ENCODE measurements at places on chromosomes 3 and 15. TPM values are rescaled to one million over a fixed set of nuclear protein-coding genes. Genes with fewer than 3 reads are reported as not detected.

- DNase-seq: no peak
- H3K4me1 ChIP-seq: peaks cover 3% of the 10 kb centered on the region
- no peaks in the 10 kb centered on the region for H3K36me3 ChIP-seq
- no peaks in the 10 kb centered on the region for H3K27me3 ChIP-seq
- no peak overlapping the region for H3K4me3 ChIP-seq
Measured at GRCh38 chr3:56878074-56878473, 76.3 kb upstream of the ARHGEF3 start.

DNA sequence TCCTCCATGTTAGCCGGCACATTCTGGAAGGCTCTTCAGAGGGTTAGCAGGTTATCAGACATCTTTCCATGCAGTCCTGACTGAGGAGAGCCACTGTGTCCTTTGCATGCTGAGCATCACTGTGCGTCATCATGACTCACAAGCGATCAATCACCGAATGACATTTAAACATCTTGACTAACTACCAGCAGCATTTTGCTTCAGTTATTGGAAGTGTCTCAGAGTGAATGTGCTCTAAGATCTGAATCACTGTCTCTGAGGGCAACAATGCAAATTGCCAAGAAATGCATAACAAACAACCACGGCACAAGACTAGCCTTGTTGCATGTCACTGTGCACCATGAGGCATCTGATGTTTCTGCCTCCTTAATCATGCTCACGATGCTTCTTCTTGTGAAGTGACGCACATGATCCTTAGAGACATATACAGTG, 18.3 kb upstream of the ATP8B4 start:
- peaks cover 11% of the 10 kb centered on the region for H3K4me1 ChIP-seq
- DNase-seq: no peak
- H3K4me3 ChIP-seq: no peak overlapping the region
- H3K27me3 ChIP-seq: no peaks in the 10 kb centered on the region
- no peak overlapping the region for H3K27ac ChIP-seq

DNA sequence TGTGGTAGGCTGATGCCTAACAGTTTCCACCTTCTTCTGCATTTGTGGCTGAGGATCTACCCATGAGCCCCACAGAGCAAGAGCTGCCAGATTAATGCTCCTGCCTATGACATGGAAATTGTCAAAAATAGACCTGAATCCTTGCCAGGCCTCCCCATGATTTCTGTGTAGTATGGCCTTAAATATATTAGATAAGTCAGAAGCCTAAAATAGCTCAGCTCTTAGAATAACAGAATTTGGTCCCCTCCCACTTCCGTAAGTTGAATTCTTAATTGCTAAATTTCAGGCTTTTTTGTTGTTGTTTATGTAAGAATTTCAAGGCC, 129.0 kb downstream of the SERPINI1 start:
- H3K27ac ChIP-seq: no peak overlapping the region
- no peak overlapping the region for H3K4me3 ChIP-seq
- H3K36me3 ChIP-seq: no peaks in the 10 kb centered on the region
- H3K4me1 ChIP-seq: no peaks in the 10 kb centered on the region

DNA sequence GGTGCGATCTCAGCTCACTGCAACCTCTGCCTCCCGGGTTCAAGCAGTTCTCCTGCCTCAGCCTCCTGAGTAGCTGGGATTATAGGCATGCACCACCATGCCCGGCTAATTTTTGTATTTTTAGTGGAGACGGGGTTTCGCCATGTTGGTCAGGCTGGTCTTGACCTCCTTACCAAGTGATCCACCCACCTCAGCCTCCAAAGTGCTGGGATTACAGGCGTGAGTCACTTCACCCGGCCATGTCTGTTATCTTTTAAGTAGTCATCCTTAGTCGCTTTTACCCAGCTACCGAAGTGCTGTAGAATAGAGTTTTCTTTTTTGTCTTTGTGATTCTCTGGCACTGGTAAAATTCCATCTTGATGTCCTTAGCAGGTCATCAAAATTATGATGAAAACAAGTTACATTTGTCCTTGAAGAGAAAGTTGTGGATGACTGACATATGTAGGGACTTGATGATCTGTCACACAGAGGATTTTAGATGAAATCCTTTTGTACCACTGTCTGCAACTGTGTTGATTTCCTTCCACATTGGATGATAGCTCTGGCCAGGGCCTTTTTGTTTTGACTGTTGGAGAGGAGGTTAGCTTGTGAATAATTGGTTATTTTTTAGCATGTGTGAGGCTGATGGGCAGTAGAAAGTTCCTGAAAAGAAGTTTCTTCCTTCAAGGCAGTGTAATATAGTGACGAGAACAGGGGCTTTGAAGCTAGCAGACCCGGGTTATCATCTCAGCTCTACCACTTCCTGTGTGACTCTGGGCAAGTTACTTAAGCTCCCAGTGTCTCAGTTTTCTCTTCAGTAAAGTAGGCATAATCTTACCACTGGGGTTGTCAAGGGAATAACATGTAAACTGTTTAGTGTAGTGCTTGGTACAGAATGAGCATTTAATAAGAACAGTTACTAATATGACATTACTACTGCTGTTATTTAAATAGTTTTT, 18.8 kb downstream of the ATG7 start:
- H3K27ac ChIP-seq: peak overlapping the region; percentile 96
- H3K36me3 ChIP-seq: peaks cover 3% of the 10 kb centered on the region
- H3K4me3 ChIP-seq: no peak overlapping the region
- H3K4me1 ChIP-seq: peaks cover 53% of the 10 kb centered on the region
- no peak for DNase-seq

DNA sequence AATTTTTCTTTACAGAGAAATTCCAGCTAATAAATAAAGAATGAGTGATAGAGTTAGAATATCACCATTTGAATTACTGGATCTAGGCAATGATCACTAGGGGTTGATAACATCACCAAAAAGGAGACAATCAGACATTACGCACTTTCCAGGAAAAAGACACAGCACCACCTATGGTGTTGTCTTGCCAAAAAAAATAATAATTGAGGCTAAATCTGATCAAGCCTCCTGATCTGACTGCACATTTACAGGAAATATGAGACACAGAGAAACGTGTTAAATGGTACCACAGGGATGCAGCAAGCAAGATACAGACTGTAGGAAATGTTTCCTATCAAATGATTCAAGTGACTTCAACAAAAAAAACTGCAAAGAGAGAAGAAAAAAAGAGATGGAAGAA, 92.8 kb downstream of the EOMES start:
- DNase-seq: no peak
- H3K27me3 ChIP-seq: no peaks in the 10 kb centered on the region
- H3K4me1 ChIP-seq: peaks cover 39% of the 10 kb centered on the region
- no peaks in the 10 kb centered on the region for H3K36me3 ChIP-seq
- H3K4me3 ChIP-seq: no peak overlapping the region

DNA sequence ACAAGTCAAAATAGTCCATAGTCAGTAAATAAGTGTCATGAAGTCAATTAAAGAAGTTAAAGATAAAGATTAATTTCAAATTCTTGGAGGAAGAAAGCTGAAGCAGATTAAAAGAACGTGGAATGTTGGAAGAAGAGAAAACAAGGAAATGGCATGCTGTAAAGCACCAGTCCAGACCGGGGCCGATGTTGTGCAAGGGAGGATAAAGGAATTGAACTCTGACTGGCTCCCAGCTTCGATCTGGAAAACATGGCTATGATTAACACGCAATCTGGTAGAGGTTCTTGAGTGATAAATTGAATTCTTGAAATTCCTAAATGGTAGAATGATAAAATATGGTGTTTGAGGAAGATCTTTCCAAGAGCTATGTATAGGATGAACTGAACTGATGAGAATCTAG, 194.4 kb downstream of the MEIS2 start:
- H3K4me3 ChIP-seq: no peak overlapping the region
- peaks cover 2% of the 10 kb centered on the region for H3K4me1 ChIP-seq
- H3K36me3 ChIP-seq: peaks cover 5% of the 10 kb centered on the region
- H3K27ac ChIP-seq: no peak overlapping the region
- no peak for DNase-seq

GRCh38 chr3:123412811-123413604, 35.9 kb downstream of the ADCY5 start:
- H3K4me1 ChIP-seq: peaks cover 23% of the 10 kb centered on the region
- H3K4me3 ChIP-seq: no peak overlapping the region
- no peak for DNase-seq
- peaks cover 13% of the 10 kb centered on the region for H3K27me3 ChIP-seq
- H3K27ac ChIP-seq: peak overlapping the region; percentile 54

GRCh38 chr3:150292891-150293290, 115.2 kb upstream of the TSC22D2 start:
- H3K27me3 ChIP-seq: no peaks in the 10 kb centered on the region
- H3K4me1 ChIP-seq: peaks cover 41% of the 10 kb centered on the region
- no peak overlapping the region for H3K27ac ChIP-seq
- no peak for DNase-seq

GRCh38 chr15:41079717-41080116, 36.4 kb downstream of the INO80 start:
- H3K27me3 ChIP-seq: no peaks in the 10 kb centered on the region
- H3K4me3 ChIP-seq: no peak overlapping the region
- H3K4me1 ChIP-seq: no peaks in the 10 kb centered on the region
- H3K27ac ChIP-seq: no peak overlapping the region
- DNase-seq: no peak

DNA sequence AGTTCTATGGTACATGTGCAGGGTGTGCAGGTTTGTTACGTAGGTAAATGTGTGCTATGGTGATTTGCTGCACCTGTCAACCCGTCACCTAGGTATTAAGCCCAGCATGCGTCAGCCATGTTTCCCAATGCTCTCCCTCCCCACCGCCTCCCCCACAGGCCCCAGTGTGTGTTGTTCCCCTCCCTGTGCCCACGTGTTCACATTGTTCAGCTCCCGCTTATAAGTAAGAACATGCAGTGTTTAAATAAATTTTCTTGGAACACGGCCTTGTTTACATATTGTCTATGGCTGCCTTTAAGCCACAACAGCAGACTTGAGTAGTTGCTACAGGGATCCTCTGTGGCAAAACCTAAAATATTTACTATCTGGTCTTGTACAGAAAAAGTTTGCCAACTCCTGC, 41.3 kb upstream of the CORO2B start:
- H3K4me3 ChIP-seq: no peak overlapping the region
- H3K4me1 ChIP-seq: peaks cover 28% of the 10 kb centered on the region
- peaks cover 20% of the 10 kb centered on the region for H3K36me3 ChIP-seq
- no peak for DNase-seq
- H3K27ac ChIP-seq: peak overlapping the region; percentile 90

- H3K27ac ChIP-seq: no peak overlapping the region
- H3K36me3 ChIP-seq: no peaks in the 10 kb centered on the region
- no peak for DNase-seq
- H3K27me3 ChIP-seq: peaks cover 18% of the 10 kb centered on the region
Measured at GRCh38 chr3:161644891-161645635, 148.5 kb downstream of the OTOL1 start.

DNA sequence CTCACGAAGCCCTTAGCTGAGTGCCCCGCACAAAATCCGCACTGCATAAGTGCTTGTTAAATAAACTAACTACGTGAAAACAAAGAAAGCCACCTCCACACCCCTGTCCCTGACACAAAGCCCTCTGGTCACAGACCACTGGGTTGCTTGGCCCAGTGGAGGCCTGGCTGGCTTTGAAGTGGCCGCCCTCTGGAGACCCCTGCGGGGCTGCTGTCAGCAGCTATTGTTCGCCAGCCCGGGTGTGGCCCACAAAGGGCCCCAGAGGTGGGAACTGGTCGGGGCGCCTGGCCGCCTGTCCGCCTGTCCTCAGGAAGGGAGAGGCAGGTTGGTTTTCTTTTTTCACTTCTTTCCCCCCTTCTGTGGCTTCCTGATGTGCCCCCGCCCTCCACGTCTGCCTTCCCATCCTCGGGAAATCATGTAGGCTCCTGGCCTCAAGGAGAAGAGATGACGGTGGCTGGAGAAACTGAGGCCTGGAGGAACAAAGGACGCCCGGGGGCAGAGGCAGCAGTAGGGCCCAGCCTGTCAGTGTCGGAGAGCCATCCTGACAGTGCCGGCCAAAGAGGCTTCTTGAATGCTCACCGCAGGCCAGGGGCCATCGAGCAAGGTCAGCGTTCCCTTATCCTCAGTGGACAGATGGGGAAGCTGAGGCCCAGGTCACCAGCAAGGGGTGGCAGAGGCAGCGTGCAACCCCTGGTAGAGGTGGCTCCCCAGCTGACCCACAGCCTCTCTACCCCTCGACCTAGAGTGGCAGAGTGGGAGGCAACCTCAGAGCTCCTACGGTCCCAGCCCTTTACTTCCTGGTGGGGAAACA, 61.1 kb downstream of the SLC6A6 start:
- no peak overlapping the region for H3K27ac ChIP-seq
- no peak overlapping the region for H3K4me3 ChIP-seq
- H3K36me3 ChIP-seq: peaks cover 13% of the 10 kb centered on the region
- H3K27me3 ChIP-seq: no peaks in the 10 kb centered on the region
- H3K4me1 ChIP-seq: peaks cover 21% of the 10 kb centered on the region

- H3K27ac ChIP-seq: no peak within 1 kb of the TSS
- peaks cover 4% of the 10 kb centered on the region for H3K4me1 ChIP-seq
- peak within 1 kb of the TSS; percentile 67 for H3K4me3 ChIP-seq
- peak; percentile 93 for DNase-seq
- peaks cover 7% of the 10 kb centered on the region for H3K36me3 ChIP-seq
Measured at GRCh38 chr3:51706788-51707731, at the start of gene GRM2. Gene GRM2 (plus strand): TSS chr3:51707068. CDS start chr3:51708984, 1,916 bp downstream.

GRCh38 chr3:151307583-151308488, 8.8 kb downstream of the GPR87 start:
- H3K27me3 ChIP-seq: no peaks in the 10 kb centered on the region
- no peaks in the 10 kb centered on the region for H3K36me3 ChIP-seq
- peaks cover 20% of the 10 kb centered on the region for H3K4me1 ChIP-seq

- no peak for DNase-seq
- H3K27me3 ChIP-seq: no peaks in the 10 kb centered on the region
- H3K4me1 ChIP-seq: peaks cover 19% of the 10 kb centered on the region
- peak overlapping the region; percentile 89 for H3K4me3 ChIP-seq
- peaks cover 5% of the 10 kb centered on the region for H3K36me3 ChIP-seq
Measured at GRCh38 chr15:22839046-22839695, 705 bp downstream of the NIPA2 start.

- no peak for DNase-seq
- H3K4me3 ChIP-seq: no peak overlapping the region
- no peaks in the 10 kb centered on the region for H3K4me1 ChIP-seq
- peaks cover under 1% of the 10 kb centered on the region for H3K27me3 ChIP-seq
- no peaks in the 10 kb centered on the region for H3K36me3 ChIP-seq
Measured at GRCh38 chr3:146485297-146485696, 15.9 kb upstream of the PLSCR2 start.

GRCh38 chr3:128217702-128218547, 64.6 kb downstream of the EEFSEC start:
- DNase-seq: no peak
- peaks cover 12% of the 10 kb centered on the region for H3K4me1 ChIP-seq
- no peaks in the 10 kb centered on the region for H3K36me3 ChIP-seq
- no peaks in the 10 kb centered on the region for H3K27me3 ChIP-seq
- no peak overlapping the region for H3K4me3 ChIP-seq

GRCh38 chr3:106635271-106635670, 742.0 kb upstream of the CCDC54 start:
- no peaks in the 10 kb centered on the region for H3K36me3 ChIP-seq
- no peak overlapping the region for H3K4me3 ChIP-seq
- peaks cover 27% of the 10 kb centered on the region for H3K4me1 ChIP-seq
- DNase-seq: no peak

The IGDCC3 gene
- total RNA-seq: 0.48 TPM

The GDPGP1 gene
- total RNA-seq: 5.6 TPM

The OR5K2 gene
- not detected for total RNA-seq

The ALDH1L1 gene
- total RNA-seq: 1.4 TPM

The RTP3 gene
- not detected for total RNA-seq

The SLC28A2 gene
- not detected for total RNA-seq

The GPR176 gene
- 22.0 TPM for total RNA-seq

The ACTC1 gene
- 4.0 TPM for total RNA-seq

The ACP3 gene
- total RNA-seq: not detected

The UNC13C gene
- total RNA-seq: not detected

The IGSF11 gene
- total RNA-seq: not detected

The SCN5A gene
- not detected for total RNA-seq

The PCSK6 gene
- total RNA-seq: 0.55 TPM

The SLC2A2 gene
- not detected for total RNA-seq

The KLHL40 gene
- total RNA-seq: not detected
